ENCODE measurements at places on chromosomes 11 and 22. TPM values are rescaled to one million over a fixed set of nuclear protein-coding genes. Genes with fewer than 3 reads are reported as not detected.

The HSPB2 gene
- not detected for total RNA-seq

The RFPL1 gene
- not detected for total RNA-seq

The ALDH3B2 gene
- total RNA-seq: 25.1 TPM

The PGGHG gene
- 1.9 TPM for total RNA-seq

The CRYBB3 gene
- not detected for total RNA-seq

The CEP126 gene
- total RNA-seq: 1.1 TPM

The DNAJB7 gene
- total RNA-seq: not detected

The SLC37A2 gene
- 35.2 TPM for total RNA-seq

The OR5B17 gene
- not detected for total RNA-seq

The KRTAP5-8 gene
- total RNA-seq: 0.24 TPM

The CHADL gene
- total RNA-seq: 1.4 TPM

The SCN3B gene
- total RNA-seq: 0.24 TPM

The LRRC32 gene
- total RNA-seq: 0.72 TPM

The OR8G1 gene
- total RNA-seq: not detected

The UCP3 gene
- total RNA-seq: not detected

The PAMR1 gene
- total RNA-seq: 2.6 TPM

The FKBP2 gene
- total RNA-seq: 45.2 TPM

The JHY gene
- 1.5 TPM for total RNA-seq

The CHRM1 gene
- total RNA-seq: not detected

The MRGPRX3 gene
- total RNA-seq: 2.4 TPM

The LRRN4CL gene
- under 0.01 TPM for total RNA-seq

The P2RY2 gene
- 19.8 TPM for total RNA-seq

The TSPAN32 gene
- not detected for total RNA-seq

The CYB5R3 gene
- total RNA-seq: 21.9 TPM

The NRXN2 gene
- total RNA-seq: not detected

The OR5P2 gene
- not detected for total RNA-seq

The C22orf42 gene
- not detected for total RNA-seq

The LRRC74B gene
- not detected for total RNA-seq

The OR4D5 gene
- not detected for total RNA-seq

The PEX16 gene
- 48.7 TPM for total RNA-seq

The OR2AG1 gene
- not detected for total RNA-seq
